CD4-positive, alpha-beta T cell (primary cell): ENCODE measurements at places on chromosomes 2 and 18.

DNA sequence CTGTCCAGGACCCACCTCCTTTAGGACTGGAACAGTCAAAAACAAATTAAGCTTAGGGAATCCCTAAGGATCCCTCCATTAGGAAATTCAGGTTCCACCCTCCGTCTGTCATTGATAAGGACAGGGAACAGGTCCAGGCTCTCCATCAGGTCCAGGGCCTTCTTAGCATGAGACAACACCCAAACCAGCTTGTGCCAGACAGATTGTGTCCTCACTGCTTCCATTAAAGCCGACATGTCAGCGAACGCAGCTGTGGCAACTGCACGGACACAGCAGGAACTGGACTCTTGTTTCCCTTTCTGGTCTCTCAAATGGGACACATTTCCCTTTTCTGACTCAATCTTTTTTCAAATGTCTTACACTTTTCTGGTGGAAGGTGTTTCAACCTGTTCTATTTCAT lies 81.4 kb downstream of the BCL11A start:
- no peak for DNase-seq

GRCh38 chr2:58638256-58638805 lies 397.2 kb upstream of the FANCL start:
- no peak for DNase-seq

- DNase-seq, result no peak
Observed at GRCh38 chr2:132979339-132980093, 309.5 kb upstream of the LYPD1 start.

DNA sequence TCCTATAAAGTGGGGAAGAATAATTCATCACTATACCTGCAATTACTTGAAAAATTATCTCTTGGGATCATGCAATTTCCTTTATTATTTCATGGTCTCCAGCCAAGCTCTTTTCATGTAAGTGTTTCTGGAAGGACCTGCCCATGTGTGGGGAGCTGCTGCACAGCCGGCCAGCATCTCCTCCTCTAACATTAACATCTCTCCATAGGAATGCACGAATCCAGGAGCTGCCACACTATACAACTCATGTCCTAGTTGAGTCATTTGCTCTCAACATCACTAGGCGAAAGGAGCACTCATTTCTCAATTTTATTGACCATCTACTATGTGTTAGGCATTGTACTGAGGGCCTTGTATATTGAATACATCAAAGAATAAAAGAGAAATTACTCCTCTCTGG lies 144.3 kb upstream of the ERBB4 start:
- no peak for DNase-seq

DNA sequence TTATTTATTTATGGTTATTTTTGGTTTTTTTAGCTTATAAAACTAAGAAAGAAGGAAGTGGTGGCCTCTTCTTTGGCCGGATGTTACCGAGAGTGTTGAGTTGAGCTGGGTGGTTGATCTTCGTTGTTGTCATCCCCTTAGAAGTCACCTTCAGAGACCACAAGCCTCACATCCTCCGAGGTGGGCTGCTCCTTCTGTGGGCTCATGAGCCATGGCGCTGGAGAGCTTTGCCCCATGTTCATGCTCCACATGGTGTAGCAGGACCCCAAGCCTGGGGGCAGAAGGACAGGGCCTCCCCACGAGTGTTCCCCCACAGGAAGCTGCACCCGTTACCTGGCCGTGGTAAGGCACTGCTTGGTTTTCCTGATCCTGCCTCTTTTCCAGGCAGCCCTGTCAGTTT lies 23.4 kb downstream of the SNTG2 start:
- DNase-seq, result peak; percentile 31

- no peak for DNase-seq
Observed at GRCh38 chr2:64000630-64001381, 18.4 kb downstream of the VPS54 start.

- no peak for DNase-seq
Observed at GRCh38 chr18:48330016-48330991, 78.9 kb downstream of the ZBTB7C start.

GRCh38 chr2:168633200-168633599 lies 169.2 kb upstream of the NOSTRIN start:
- DNase-seq, result no peak

- no peak for DNase-seq
Observed at GRCh38 chr18:64017870-64018269, 48.0 kb downstream of the SERPINB8 start.

DNA sequence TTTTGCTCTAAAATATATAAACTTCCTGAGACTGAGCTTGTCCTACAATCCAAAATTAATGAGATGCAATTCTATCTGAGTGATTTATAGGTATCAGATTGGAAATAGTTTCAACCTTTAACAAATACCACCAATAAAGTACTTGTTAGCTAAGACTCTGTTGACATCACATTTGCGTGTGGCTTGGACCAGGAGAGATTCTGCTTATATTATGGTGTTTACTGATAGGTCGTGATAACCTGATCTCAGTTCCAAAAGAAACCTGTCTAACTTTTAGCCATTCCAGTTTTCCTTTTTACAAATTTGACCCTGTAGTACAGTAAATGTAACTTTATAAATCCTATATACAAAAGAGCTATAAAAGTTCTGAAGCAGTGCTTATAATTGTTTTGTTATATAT lies 78.4 kb upstream of the ABCA12 start:
- no peak for DNase-seq

GRCh38 chr2:8376603-8377410 lies 305.0 kb upstream of the ID2 start:
- DNase-seq, result peak; percentile 12

- no peak for DNase-seq
Observed at GRCh38 chr2:86650188-86650587, 26.5 kb upstream of the RNF103 start.

GRCh38 chr18:46416706-46417638 lies 240.0 kb downstream of the LOXHD1 start:
- DNase-seq, result no peak

- DNase-seq, result no peak
Observed at GRCh38 chr18:31066266-31066665, 23.7 kb upstream of the DSC3 start.

DNA sequence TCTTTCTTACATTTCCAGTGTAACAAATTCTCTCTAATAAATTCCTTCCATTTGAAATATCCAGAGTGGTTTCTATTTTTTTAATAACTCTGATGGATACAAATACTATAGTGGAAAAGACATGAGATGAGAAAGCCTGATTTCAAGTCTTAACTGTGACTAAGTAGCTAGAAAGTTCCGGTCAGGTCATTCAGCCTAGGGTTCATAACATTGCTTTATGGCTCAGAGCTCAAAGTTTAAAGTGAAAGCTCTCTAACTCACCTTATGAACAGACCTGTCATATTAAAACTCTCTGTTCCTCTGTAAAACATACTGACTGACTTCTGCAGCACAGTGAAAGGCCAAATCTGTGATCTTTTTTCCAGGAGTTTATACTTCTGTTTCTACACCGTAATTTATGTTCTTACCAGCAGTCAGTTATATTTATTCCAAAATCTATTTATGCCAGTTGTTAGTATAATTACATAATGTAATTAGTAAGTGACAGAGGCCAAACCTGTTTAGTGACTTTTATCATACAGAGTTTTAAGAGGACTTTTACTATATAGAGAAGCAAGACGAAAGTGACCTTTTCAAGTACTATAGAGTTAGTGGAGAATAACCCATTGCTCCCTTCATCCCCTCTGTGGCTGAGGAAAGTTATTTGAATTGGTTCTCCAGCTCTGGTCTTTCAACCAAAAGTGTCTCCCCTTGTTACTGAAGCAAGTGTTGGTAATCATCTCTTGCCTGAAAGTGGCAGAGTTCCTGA lies 118.8 kb upstream of the PDE1A start:
- DNase-seq, result no peak

GRCh38 chr2:207260947-207261346 lies 95.2 kb upstream of the KLF7 start:
- no peak for DNase-seq

DNA sequence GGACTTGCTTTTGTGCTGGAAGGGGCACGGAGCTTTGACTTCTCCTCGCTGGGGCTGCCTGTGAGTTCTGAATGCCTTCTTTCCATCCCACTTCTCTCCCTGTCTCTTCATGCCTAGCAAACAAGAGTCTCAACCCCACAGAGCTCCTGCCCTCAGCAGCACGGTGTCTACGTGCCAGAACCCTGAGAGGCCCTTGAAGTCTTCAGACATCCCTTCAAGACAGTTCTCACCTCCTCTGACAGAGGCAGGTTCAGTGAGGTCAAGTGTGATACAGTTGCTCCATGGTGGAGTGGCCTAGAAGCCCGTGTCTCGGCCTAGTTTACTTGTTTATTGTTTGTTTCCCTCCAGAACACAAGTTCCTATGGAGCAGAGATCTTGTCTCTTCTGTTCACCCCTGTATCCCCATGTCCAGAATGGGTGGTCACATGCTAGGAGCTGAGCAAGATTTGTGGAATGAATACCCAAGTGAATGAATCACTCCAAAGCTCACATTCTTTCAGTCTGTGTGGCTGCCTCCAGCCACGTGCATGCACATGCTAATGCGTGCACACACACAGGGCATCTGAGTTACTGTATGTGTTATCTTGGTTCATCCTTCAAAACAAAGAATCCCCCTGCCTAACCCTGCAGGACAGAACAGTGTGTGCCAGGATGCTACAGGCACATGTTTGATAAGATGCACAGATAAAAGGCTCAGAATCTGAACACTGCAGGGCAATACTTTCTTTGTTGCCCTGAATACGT lies 391.6 kb downstream of the NBAS start:
- no peak for DNase-seq

GRCh38 chr2:62270728-62271127 lies 74.8 kb downstream of the B3GNT2 start:
- DNase-seq, result no peak

DNA sequence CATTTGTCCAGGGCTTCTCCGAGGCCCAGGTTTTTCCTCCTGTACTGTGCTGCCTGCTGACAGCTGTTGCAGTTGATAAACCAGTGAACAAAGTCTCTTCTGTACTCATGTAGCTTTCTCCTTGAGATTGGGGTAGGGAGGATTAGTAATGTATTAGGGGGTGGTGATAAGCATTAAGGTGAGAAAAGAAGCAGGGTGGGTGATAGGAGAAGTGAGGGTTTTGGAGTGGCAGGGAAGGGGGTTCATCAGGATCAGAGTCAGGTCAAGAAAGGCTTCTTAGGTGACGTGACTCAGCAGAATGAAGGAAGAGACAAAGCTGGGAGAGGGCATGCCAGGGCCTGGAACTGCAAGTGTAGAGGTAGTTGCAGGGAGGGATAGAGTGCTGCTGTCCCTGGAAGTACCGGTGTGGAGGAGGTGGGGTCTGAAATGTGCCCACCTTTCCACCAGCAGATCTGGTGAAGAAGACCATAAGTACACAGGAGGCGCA lies 48.7 kb downstream of the PKP4 start:
- no peak for DNase-seq

GRCh38 chr18:7896161-7896560 lies 329.0 kb downstream of the PTPRM start:
- no peak for DNase-seq

DNA sequence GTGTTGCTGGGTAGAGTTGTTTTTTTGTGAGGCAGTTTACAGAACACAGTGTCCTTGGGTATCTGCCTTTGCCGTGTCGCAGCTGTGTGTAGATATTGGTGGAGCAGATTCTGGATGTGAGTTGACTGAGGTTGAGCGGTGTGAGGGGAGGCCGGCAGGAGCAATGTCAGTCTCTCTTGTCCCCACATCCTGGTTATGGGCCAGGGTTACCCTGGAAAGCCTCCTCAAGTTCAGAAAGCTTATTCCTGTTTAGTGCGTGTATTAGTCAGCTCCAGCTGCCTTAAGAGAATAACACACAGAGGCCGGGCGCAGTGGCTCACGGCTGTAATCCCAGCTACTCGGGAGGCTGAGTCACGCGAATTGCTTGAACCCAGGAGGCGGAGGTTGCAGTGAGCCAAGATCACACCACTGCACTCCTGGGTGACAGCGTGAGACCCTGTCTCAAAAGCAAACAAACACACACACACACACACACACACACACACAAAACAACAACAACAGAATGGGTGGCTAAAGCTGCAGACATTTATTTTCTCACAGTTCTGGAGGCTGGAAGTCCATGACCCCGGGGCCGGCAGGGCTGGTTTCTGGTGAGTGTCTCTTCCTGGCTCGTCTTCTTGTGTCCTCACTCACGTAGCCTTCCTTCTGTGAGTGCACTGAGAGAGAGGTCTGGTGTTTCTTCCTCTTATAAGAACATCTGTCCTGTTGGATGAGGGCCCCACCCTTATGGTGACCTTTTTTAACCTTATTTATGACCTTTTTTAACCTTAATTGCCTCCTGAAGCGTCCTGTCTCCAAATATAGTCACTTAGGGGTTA lies 5.1 kb downstream of the NCK2 start:
- DNase-seq, result no peak

- DNase-seq, result no peak
Observed at GRCh38 chr2:143279672-143280071, 150.5 kb downstream of the ARHGAP15 start.

DNA sequence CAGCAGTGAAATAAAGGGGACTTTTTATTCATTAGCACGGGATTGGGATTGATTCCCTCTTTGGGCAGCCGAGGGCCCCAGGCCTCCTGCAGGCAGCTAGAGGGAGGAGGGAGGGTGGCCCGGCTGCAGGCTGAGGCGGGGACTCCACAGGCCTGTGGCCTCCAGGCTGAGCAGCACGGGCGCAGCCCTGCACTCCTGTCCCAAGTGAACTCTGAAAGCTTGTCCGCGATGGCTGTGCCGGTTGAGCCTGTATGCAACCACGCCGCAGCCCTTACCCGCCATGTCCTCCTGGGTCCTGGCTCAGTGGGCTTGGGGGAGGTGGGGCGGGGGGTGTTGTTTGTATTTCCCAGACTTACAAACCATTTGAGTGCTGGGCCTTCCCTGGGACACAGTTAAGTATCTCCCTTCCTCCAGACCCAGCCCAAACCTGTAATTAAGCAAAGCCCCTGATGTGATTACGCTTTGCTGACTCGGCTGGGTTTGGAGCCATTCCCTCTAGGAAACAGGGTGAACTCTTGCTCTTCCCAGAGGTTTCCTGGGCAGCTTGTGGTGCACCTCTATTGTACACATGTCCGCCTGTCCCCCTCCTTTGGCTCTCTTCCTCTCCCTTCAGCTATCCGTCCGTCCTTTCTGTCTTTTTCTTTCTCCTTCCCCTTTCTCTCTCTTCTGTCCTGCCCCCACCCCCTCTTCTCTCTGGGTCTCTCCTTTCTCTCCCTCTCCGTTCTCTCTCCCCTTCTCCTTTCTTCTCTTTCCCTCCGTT lies 5.3 kb downstream of the GLI2 start:
- no peak for DNase-seq

GRCh38 chr2:230899287-230899686 lies 25.8 kb downstream of the GPR55 start:
- no peak for DNase-seq

- DNase-seq, result no peak
Observed at GRCh38 chr2:189092936-189093335, 86.6 kb downstream of the COL5A2 start.

GRCh38 chr2:176445956-176446355 lies 176.7 kb downstream of the MTX2 start:
- no peak for DNase-seq
